ENCODE measurements at places on chromosomes 16 and 17.

DNA sequence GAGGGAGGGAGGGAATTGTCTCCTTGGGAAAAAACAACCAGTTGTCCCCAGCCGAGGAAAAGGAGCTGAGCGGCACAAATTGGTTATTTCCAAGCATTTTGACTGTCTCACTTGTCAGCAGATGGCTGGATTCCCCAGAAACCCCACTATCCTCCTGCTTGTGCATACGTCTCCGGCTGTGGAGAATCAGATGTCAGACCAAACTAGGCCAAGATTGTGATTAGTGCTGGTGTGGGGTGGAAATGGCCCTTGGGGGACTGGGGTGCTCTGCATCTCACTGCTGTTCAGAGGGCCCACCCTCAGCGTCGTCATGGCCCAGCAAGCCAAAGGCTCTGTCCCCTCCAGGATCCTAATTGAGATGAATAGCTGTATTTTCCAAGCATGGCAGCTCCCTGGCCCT lies 131.7 kb upstream of the HSBP1 start:
- no peak for DNase-seq

- no peak for DNase-seq
Measured at GRCh38 chr16:89478576-89479221, 11.7 kb downstream of the ANKRD11 start.

- peak; percentile 38 for DNase-seq
Measured at GRCh38 chr17:73340093-73340596, 28.3 kb upstream of the CDC42EP4 start.

GRCh38 chr16:53511403-53512280 lies 8.6 kb upstream of the AKTIP start:
- no peak for DNase-seq

GRCh38 chr17:14942526-14943190 lies 322.5 kb downstream of the PMP22 start:
- DNase-seq: no peak

GRCh38 chr17:34996422-34997285 lies 16.3 kb downstream of the LIG3 start:
- DNase-seq: no peak
